ENCODE measurements at places on chromosomes 2 and 18.

DNA sequence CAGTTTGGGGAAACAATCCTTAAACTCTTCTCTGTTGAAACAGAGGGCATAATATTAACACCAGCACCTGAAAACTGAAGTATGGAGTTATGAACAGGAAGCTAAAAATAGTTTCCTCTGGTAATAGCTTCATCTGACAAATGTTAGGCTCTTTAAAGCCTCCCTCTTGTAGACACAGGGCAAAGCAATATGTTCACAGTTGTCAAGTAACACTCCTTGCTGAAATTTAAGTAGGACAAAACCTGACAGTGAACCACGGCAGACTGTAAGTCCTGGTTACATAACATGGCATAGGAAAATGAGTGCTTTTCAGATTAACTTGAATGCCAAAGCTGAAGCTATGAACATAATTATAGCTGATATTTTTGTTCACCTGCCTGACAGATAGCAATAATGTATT lies 172.9 kb downstream of the CMPK2 start:
- DNase-seq: no peak

DNA sequence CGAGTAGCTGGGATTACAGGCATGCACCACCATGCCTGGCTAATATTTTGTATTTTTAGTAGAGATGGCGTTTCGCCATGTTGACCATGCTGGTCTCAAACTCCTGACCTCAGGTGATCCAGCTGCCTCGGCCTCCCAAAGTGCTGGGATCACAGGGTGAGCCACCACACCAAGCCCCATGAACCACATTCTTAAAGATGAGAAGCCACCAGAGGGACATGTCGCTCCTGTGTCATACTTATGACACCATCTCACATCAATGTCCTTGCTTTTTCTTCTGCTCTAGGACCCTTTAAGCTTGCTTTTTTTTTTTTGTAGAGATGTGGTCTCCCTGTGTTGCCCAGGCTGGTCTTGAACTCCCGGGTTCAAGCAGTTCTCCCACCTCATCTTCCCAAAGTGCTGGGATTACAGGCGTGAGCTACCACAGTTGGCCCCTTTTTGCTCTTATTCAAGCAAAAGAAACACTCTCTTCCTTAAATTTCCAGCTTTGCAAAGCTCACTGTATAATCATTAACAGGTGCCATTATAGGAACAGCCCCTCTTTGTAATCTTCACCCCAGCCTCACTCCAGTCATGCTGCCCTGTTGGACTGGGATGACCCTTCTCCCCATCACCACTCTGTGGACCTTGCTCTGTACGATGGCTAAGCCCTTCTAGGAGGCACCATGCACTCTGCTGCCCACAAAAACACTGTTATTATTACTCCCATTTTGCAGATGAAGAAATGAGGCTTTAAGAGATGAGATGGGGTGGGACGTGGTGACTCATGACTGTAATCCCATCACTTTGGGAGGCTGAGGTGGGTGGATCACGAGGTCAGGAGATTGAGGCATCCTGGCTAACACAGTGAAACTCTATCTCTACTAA lies 10.8 kb upstream of the KCNG3 start:
- no peak for DNase-seq

DNA sequence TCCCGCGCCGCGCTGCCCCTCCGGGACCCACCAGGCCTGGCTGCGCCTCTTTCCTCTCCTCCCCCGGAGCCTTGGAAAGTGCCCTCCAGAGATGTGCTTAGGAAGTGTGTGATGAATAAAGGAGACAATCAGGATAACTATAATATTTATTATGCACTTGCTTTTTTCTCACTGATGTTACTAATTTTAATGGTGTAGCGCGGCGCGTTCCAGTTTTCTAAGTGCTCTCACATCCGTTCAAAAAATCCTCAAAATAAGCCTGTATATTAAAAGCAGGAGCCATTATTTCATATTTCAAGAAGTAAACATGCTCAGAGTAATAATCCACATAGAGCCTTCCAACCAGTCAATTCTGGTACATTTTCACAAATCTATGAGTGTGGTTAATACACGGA lies 941 bp upstream of the MPPE1 start:
- DNase-seq: no peak

GRCh38 chr2:149716687-149717086 lies 129.1 kb upstream of the MMADHC start:
- no peak for DNase-seq

GRCh38 chr18:43022874-43023273 lies 92.6 kb downstream of the RIT2 start:
- DNase-seq: no peak

GRCh38 chr18:61992285-61992684 lies 99.5 kb upstream of the RNF152 start:
- DNase-seq: peak; percentile 89

GRCh38 chr2:95004711-95005110 lies 20.8 kb upstream of the MAL start:
- DNase-seq: no peak

- DNase-seq: peak; percentile 64
Measured at GRCh38 chr2:240434728-240435456, 571 bp upstream of the GPC1 start.

- DNase-seq: no peak
Measured at GRCh38 chr18:28801876-28802275, 624.9 kb upstream of the CDH2 start.

- no peak for DNase-seq
Measured at GRCh38 chr2:127172306-127172705, 47.8 kb downstream of the CYP27C1 start.

DNA sequence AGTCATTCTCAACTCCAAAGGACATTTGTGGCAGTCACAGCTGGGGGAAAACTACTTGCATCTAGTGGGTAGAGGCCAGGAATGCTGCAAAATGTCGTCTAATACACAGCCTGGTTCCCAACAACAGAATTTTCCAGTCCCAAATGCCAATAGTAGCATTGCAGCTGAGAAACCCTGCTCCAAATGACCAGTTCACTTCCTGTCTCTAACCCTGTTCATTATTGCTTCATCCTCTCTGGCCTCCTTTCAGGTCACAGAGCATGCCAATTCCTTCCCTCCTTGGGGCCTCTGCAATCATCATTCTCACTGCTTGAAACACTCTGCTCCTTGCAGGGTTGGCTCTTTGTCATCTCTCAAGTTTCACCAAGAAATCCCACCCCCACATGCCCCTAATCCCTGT lies 139.1 kb downstream of the IRS1 start:
- DNase-seq: no peak

GRCh38 chr2:85772019-85772745 lies 18.4 kb downstream of the ATOH8 start:
- DNase-seq: peak; percentile 81

Measured in bronchial epithelial cell (primary cell).